ENCODE measurements at places on chromosomes 13 and 19. TPM values are rescaled to one million over a fixed set of nuclear protein-coding genes. Genes with fewer than 3 reads are reported as not detected.
A peak's percentile ranks its signal among the peaks of the same experiment; 100 is the strongest.

DNA sequence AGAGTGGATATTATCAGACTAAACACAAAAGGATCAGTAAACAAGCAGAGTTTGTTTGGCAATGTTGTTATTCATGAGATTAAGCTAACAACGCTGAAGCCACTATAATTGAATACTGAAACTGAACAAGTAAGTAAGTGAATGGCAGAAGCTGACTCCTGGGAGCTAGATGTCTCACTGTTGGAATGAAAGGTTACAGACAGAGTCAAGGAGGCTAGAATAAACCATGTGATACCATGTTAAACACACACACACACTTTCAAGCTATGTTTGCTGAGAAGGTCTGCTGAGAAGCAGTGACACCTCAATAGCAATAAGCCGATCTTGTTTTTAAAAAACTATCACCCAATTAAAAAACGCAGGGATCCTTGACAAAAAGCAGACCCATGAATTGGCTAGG is 1609.4 kb upstream of the MIR17HG start:
- no peaks in the 10 kb centered on the region for H3K36me3 ChIP-seq
- H3K27me3 ChIP-seq, result no peaks in the 10 kb centered on the region
- DNase-seq, result no peak

GRCh38 chr19:44772959-44773358 is 4.7 kb upstream of the CBLC start:
- H3K36me3 ChIP-seq, result no peaks in the 10 kb centered on the region
- DNase-seq, result no peak
- peaks cover 13% of the 10 kb centered on the region for H3K4me1 ChIP-seq

DNA sequence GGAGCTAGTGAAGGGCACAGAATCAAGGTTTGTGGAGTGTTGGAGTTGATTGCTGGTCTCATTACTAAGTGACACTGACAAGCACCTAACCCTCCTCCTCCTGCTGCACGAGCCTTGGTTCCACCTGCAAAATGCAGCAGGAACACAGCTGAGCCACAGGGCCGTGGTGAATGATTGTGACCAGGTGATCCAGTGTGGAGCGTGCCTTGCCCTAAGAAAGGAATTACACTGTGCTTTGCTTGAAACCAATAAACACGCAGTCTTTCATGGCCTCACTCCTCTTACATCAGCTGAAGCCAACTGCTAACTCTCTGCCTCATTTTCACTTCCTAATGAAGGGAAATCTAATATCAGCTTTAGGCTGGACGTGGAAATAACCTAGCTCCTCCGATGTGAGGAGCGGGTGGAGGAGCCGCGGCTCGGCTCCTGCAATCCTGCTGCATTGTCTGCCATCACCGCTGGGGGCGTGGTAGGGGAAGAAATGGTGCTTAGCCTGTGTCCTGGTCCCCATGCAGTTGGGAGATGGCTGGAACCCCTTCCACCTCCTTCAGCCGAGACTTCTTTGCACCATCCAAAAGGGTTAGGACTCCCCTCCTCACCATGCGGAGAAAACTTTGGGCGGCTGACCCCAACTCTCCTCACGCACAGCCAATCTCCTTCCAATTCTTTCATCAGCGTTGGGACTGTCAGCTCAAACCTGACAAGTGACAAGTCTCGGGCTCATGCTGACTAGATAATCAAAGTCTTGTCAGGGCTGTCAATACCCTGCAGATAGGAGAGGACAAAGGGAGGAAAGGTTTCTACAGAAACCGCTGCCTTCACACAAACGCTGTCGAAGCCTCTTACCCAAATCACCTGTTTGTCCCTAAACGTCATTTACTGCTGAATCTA is 427.9 kb downstream of the ZNF536 start:
- H3K4me1 ChIP-seq, result peaks cover 9% of the 10 kb centered on the region
- no peaks in the 10 kb centered on the region for H3K27me3 ChIP-seq
- no peaks in the 10 kb centered on the region for H3K36me3 ChIP-seq
- peak; percentile 81 for DNase-seq

Gene VAV1
- polyA plus RNA-seq, result 1.0 TPM

Gene CIC
- polyA plus RNA-seq, result 13.2 TPM

All from GM23338 (cell line).